Prostate gland (tissue), 2 donors: ENCODE measurements at places on chromosomes 16 and 17. TPM values are rescaled to one million over a fixed set of nuclear protein-coding genes. Genes with fewer than 3 reads are reported as not detected.

GRCh38 chr16:65142276-65142675, 20.4 kb upstream of the CDH11 start:
- no peak for DNase-seq

DNA sequence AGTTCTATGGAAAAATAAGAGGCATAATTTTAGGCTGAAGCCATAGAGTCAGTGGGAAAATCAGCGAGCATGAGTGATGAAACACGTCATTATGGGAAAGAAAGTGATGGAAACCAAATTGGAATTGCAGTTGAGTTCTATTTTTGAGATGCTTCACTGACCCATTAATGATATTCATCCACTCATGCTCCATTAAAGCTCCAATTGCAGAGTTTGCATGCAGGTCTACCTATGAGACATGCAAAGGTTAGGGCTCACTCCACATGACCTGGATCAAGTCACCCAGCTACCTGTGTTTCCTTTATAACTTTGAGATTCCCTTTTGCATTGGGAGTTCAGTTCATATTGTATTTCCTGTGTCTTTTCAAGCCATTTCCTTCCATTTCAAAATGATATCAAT, 8.0 kb upstream of the KRTAP2-4 start:
- no peak for DNase-seq

DNA sequence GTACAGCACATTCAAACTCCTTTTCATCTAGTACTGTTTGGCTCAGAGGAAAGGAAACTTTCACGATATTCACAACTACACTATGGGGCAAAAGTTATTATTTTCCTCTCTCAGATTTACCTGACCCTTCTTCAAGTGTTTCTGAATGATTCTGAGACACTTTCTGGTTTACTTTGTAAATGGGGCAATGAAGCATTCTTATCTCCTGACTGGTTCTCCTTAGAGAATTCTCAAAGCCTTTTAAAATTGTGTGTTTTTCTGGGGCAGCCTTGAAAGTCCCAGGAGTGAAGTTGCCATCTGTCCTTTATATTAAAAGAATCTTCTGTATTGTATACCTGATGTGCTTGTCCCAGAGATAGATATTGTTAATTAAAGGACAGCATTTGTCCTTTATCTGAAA, 264.9 kb downstream of the FTO start:
- no peak for DNase-seq

- DNase-seq = no peak
These were observed 601.7 kb downstream of the MAF start for GRCh38 chr16:78998879-78999278.

DNA sequence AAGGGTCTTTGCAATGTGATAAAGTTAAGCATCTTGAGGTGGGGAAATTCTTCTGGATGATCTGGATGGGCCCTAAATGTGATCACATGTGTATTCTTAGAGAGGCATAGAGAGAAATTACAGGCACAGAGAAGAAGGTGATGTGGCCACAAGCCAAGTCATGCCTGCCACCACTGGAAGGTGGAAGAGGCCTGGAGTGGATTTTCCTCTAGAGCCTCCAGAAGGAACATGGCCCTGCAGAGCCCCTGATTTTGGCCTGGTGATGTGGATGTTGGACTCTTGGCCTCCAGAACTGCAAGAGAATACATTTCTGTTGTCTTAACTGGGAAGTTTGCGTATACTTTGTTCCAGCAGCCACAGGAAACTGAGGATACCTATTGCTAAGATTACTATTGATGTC, 156.9 kb upstream of the CACNG5 start:
- no peak for DNase-seq

- peak; percentile 42 for DNase-seq
These were observed at the start of gene ASPHD1 for GRCh38 chr16:29900102-29900887. ASPHD1 (plus strand) TSS chr16:29900488; CDS start chr16:29900972, 484 bp downstream.

GRCh38 chr17:59004338-59005111, 102.2 kb downstream of the TRIM37 start:
- DNase-seq = peak; percentile 60

NACA2 gene
- total RNA-seq = 2.1 TPM

GRCh38 chr17:64343833-64344637, 46.6 kb downstream of the PECAM1 start:
- DNase-seq = peak; percentile 11

DNA sequence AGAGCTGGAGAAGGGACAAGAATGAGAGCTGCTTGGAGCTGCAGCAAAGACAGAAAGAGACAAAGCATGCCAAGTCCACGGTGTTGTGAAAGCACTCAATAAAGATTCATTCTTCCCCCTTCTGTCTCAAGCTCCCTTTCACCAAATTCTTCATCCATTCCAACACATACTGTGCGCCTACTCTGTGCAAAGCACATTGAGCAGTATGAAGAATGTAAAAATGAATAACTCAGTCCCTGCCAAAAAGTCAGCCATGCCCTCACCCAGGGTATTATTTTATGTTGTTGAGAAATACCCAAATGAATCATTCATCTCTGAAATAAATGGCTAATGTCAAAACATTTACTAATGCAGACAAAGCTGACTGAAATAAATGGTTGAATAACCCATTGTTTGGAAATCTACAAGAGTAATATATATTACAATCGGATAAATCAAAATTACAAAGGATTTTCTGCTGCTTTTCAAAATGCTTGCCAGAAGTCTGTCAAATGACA, 282.9 kb upstream of the IRX5 start:
- peak; percentile 58 for DNase-seq

DNA sequence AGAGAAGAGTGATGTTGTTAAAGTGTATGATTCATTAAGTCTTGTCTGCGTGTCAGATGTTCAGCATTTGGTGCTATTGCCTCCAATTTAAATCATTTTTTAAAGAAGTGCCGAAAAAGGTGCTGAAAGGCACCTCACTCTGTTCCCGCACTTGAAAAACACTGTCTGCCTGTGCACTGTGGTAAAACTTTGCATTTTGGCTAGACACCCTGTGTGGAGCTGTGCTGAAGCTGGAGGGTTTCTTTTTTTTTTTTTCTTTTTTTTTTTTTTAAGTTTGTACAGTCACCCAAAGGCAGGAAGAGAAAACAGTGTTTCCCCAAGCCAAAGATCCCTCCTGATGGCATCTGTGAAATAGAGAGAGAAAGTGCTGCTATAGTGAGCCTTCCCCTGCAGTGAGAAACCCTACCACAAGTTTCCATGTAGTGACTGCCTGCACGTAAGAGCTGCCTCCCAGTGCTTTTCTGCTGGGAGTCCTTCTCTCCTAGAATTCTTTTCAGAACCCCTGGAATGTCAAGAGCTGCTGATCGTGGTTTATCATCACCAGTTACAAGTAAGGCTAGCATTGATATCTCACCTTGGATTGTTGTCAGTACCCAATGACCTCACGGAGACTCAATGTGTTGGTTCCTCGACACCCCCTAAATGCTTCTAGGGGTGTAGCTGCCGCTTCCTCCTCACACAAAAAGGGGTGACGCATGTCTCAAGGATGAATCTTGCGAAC, 116.0 kb upstream of the SOX9 start:
- no peak for DNase-seq
